ENCODE measurements at places on chromosomes 5 and 9.

- no peak for DNase-seq
Observed at GRCh38 chr5:55033568-55033967, 9.5 kb downstream of the GZMK start.

DNA sequence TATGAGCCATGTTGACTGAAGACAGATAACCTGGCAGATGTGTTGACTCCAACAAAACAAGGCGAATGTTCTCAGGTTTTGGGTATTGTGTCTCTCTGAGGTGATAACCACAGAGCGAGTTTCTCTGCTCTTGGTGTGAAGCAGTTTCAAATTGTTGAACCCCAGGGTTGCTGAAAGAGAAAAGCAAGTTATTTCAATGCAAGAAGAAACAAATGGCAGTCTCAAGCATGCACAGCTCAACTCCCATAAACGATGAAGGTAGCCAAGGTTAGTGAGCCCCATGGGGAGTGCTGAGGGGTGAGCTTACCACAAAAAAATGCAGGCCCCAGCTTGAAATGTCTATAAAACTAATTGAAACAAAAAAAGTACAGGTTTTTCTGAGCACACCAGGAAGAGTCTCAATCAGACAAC, 220.8 kb upstream of the DAPK1 start:
- DNase-seq = no peak

DNA sequence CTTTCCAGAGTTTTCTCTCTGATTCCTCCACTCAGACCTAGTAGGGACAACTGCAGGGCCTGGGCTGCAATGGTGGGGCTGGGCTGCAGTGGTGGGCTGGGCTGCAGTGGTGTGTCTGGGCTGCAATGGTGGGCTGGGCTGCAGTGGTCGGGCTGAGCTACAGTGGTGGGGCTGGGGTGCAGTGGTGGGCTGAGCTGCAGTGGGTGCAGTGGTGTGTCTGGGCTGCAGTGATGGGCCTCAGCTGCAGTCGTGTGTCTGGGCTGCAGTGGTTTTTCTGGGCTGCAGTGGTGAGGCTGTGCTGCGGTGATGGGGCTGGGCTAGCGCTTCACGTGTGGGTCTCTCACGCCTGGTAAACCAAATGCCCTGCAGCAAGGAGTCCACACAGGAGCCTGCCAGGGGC, 27.4 kb downstream of the ABO start:
- DNase-seq = no peak

DNA sequence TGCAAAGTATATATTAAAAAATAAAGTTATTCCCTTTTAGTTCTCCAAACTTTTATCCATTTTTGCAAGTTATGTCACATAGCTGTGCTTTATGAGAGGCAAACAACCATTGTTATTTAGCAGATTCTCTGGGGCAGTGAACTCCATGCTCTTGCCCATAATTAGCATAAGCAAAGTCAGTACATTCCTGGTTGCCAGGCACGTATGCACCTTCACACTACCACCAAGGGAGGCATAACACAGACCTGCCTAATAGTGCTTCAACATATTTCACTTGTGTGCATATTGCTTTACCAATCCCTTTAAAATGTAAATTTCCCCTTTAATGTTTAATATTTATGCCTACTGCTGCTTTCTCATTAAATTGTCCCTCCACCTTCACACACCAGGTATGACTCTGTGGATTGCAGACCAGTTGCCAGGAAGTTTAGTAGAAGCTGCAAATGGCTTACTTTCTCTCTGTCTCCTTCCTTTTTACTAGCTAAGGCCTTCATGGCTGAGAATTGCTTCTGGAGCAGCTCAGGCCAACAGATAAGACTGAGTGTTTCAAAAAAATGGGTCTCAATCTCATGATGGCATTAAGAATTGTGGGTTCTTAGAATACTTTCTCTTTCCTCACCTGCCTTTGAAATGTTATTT, 388.2 kb downstream of the PRR16 start:
- DNase-seq = peak; percentile 15

DNA sequence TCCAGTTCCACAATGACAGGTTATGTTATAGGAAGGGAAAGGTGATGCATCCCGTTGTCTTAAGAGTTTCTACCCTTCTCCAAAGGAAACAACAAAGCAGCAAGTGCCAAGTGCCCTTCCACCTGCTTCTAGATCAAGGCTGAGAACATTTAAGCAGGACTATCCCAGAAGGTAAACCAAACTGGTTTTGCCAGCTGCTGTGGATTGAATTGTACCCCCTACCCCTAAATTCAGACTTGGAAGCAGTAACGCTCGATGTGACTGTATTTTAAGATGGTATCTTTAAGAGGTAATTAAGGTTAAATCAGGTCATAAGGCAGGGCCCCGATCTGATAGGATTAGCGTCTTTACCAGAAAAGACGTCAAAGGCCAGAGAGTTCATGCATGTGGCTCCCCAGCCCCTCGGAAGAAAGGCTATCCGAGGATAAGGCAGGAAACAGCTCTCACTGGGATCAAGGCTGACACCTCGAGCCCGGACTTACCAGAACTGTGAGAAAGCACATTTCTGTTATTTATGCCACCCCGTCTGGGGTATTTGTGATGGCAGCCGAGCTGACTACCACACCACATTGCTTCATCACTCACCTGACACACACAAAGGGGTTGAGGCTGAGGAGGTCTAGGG, 179.1 kb upstream of the RAI14 start:
- no peak for DNase-seq

DNA sequence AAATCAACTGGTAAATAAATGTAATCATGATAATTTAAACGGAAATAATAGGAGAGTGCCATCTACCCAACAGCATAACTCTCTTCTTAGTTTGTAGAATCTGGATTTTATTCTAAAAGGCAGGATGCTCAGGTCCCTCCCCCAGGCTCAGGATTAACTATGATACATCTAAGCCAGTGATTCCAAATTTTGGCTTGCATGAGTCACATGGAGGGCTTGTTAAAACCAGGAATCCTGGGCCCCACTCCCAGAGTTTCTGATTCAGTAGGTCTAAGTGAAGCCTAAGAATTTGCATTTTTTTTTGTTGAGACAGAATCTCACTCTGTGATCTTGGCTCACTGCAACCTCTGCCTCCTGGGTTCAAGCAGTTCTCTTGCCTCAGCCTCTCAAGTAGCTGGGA, 62.3 kb upstream of the ZFR start:
- no peak for DNase-seq

GRCh38 chr5:133113331-133114061, 61.7 kb downstream of the HSPA4 start:
- no peak for DNase-seq

DNA sequence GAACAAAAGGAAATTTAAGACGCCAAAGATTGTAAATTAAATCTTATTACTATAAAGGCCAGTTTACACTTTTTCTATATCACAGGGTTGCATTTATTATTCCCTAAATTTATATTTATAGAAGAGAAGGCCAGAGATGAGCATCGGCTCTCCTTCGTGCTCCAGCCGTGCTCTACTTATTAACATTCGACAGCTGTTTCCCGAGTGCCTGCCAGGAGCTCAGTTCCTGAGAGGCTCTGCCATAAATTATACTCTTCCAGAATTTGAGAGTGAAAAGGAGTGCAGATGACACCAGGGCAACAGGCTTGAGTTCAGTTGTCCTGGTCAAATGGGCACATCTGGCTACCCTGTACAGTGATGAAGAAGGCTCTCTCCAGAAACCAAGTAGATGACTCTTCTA, 70.1 kb downstream of the PCSK5 start:
- DNase-seq = no peak

DNA sequence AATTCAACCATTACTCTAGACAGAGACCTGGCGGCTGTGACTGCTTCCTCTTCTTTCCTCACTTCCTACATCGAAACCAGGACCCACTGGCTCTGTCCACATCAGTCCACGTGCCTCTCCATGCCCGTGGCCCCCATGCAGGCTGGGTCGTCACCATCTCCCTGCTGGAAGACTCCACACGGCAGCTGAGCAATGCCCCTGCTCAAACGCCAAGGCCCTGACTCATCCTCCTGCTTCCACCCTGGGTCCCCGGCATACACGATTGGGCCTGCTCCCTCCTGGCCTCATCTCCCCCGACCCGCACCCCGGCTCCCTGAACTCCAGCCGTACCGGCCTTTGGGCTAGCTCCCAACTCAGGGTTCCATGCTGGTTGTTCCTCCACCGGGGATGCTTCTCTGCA, 67.2 kb upstream of the IER5L start:
- no peak for DNase-seq

DNA sequence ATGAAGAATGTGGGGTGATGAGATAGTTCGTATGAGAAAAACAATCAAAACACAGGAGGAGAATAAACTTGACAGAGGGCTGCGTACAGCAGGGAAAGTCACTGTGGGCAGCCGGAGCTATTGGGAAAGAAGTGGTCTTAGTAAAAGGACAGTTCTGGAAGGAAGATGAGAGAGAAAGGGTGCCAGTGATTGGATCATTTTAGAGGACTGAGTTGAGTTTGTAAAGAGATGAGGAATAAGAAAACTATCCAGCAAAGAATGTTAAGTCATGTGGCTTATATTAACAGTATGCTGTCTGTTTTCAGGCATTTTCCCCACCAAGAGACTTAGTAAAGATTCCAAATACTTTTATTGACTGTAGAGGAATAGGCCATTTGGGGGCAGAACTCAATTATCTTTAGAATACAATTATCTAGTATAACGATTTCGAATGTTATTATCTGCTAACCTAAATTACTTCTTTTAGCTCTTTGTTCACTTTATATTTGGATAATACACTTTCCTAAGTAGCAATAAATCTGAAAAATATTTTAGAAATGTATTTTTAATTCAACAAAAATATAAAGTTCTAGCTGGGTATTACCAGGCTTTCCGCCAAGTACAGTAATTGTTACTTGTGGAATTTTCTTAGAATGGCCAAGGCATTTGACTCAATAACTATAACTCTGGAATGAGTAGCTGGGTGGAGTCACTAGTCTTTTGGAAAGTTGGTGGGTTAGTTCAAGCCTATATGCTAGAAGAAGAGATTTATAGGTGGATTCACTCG, 15.5 kb upstream of the LOX start:
- DNase-seq = no peak

- no peak for DNase-seq
Observed at GRCh38 chr5:71978216-71978615, 129.1 kb upstream of the MAP1B start.
